ENCODE measurements at places on chromosomes 1 and 21.
A peak's percentile ranks its signal among the peaks of the same experiment; 100 is the strongest.

GRCh38 chr1:158055854-158056253 is 62.4 kb downstream of the KIRREL1 start:
- peak; percentile 18 for DNase-seq

- DNase-seq, result no peak
These were observed 46.9 kb downstream of the S100B start for GRCh38 chr21:46557919-46558392.

DNA sequence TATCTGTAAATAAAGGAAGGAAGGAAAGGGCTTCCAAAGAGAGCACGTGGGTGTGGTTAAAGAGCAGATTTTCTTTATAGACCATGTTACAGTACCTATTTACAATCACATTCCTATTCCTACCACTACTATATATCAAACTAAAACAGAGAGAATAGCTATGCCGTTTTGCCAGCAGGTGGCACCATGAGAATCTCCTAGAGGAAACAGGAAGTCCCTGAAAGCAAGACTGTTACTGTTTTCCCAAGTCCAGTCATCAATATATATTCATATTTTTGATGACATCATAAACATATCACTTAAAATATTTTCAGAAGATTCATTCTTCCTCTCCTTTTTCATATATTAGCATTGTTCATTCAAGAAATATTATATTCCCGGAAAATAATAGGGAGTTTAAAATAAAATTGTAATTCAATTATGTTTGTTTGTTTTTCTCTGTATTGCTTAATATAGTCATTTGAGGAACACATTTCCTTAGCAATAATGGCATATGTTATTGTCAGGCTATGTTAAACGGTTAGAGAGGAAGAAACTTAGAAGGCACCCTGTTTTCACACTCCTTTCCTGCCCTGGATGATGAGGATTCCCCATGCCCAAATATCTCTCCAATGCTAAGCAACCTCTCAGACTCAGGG is 6.6 kb downstream of the CCDC190 start:
- peak; percentile 91 for DNase-seq

DNA sequence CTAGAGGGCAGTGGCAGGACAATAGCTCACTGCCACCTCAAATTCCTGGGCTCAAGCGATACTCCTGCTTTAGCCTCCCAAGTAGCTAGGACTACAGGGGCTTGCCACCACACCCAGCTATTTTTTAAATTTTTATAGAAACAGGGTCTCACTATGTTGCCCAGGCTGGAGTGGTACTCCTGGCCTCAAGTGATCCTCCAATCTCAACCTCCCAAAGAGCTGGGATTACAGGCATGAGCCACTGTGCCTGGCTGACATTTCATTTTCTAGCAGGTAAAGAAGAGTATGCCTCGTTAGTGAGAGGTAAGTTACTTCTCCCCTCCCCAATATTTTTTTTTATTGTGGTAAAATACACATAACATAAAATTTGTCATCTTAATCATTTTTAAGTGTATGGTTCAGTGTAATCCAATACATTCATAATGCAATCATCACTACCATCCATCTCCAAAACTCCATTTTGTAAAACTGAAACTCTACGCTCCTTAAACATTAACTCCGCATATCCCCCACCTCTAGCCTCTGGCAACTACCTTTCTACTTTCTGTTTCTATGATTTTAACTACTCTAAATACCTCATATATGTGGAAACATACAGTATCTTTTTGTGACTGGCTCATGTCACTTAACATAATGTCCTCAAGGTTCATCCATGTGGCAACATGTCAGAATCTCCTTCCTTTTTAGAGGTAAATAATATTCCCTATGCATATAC is 22.4 kb downstream of the ZZZ3 start:
- no peak for DNase-seq

GRCh38 chr1:31183927-31184554 is 55.6 kb downstream of the NKAIN1 start:
- DNase-seq, result peak; percentile 74

DNA sequence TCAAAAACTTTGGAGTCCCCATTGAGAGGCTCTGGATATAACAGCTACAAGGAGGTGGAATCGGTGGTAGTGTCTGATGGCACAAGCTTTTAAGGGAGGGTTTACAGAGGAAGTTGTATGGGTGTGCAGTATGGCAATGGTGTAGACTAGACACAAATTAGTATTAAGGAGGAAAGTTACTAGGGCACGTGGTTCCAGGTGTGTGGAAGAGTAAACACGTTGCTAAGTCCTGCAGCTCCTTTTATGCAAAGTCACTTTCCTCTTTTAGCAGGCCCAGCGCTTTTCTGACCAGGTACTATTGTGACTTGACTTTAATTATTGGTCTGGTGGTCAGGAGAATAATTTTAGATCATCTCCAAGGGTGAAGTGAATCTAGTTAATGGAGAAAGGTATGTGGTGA is 287.5 kb upstream of the B3GALT2 start:
- no peak for DNase-seq

GRCh38 chr21:44943005-44943685 is 3.3 kb downstream of the SLX9 start:
- no peak for DNase-seq

- peak; percentile 49 for DNase-seq
These were observed 23.3 kb downstream of the NGF start for GRCh38 chr1:115314765-115315164.

GRCh38 chr1:113846391-113847035 is 25.0 kb downstream of the PTPN22 start:
- DNase-seq, result peak; percentile 9

GRCh38 chr1:76390456-76390855 is 315.9 kb downstream of the ST6GALNAC3 start:
- DNase-seq, result no peak

GRCh38 chr21:45000637-45001133 is 60.9 kb downstream of the SLX9 start:
- no peak for DNase-seq

GRCh38 chr21:17671733-17672132 is 59.0 kb upstream of the BTG3 start:
- DNase-seq, result no peak

- DNase-seq, result peak; percentile 67
These were observed 37.3 kb downstream of the CHAF1B start for GRCh38 chr21:36422279-36423098.

- DNase-seq, result no peak
These were observed 92.1 kb downstream of the LRRC8C start for GRCh38 chr1:89725011-89725370.

- DNase-seq, result no peak
These were observed 64.8 kb downstream of the PRDM2 start for GRCh38 chr1:13764588-13765332.

- DNase-seq, result no peak
These were observed 61.5 kb upstream of the GJA5 start for GRCh38 chr1:147821883-147822282.

- no peak for DNase-seq
These were observed 992.8 kb upstream of the ADGRL2 start for GRCh38 chr1:80807981-80808380.

DNA sequence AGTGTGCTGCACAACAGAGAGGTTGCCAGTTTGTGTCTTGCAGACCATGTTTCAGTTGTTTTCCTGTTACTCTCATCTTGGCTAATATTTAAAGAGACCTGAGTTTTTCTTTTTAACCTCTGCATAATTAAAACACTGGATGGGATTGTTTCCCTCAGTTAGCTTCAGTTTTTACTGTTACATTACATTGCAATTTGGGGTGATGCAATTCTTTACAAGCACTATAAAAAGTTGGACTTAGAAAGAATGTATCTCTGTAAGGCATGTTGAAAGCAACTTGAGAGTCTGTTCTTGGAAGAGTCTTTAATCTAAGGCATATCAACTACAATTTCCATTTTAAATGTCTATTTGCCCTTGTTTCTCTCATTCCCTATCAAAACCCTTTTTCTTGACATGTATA is 99.1 kb downstream of the DNM3 start:
- no peak for DNase-seq

GRCh38 chr1:163144418-163144817 is 58.3 kb downstream of the RGS5 start:
- no peak for DNase-seq

DNA sequence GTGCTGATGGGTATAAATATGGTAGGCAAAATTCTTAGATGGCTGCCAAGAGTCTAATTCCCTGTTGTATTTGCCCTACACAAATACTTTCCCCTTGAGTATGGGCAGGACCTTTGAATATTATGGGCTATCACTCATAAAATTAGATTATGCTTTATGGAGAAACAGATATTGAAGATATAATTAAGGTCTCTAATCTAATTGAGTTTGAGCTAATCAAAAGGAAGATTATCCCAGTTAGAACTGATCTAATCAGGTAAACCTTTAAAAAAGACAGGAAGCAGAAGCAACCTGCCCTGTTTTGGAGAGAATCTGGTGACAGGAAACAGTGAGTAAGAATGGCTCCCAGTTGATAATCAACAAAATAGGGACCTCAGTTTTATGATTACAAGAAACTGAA is 609.0 kb upstream of the PRMT6 start:
- DNase-seq, result peak; percentile 15

GRCh38 chr1:206802401-206802800 is 30.1 kb upstream of the IL10 start:
- DNase-seq, result no peak

DNA sequence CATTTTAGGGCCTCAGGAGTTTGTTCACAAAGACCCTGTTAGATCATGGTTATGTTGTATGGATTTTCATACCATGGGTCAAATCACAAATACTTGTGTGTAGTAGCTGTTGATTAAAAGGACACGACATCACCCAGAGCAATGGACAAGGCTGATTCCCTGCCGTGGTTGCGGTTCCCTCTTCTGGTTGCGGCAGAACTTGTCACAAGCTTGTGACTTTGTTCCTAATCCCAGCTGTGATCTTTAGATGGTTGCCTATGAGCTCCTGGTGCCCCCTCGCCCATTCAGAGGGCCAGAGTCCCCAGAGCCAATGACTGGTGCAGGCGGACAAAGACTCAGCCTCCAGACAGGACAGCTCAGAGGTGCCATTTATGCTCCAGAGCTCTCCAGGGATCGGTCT is 11.8 kb upstream of the SDHB start:
- no peak for DNase-seq

Measured in DMS53 (cell line).